ENCODE measurements at places on chromosomes 5 and 9.

- ATAC-seq, result no peak
Measured at GRCh38 chr5:159951387-159951786, 35.1 kb downstream of the ADRA1B start.

- ATAC-seq, result no peak
Measured at GRCh38 chr9:130689937-130690700, 3.5 kb upstream of the EXOSC2 start.

- no peak for ATAC-seq
Measured at GRCh38 chr9:137116027-137116507, 1.5 kb upstream of the DPP7 start.

DNA sequence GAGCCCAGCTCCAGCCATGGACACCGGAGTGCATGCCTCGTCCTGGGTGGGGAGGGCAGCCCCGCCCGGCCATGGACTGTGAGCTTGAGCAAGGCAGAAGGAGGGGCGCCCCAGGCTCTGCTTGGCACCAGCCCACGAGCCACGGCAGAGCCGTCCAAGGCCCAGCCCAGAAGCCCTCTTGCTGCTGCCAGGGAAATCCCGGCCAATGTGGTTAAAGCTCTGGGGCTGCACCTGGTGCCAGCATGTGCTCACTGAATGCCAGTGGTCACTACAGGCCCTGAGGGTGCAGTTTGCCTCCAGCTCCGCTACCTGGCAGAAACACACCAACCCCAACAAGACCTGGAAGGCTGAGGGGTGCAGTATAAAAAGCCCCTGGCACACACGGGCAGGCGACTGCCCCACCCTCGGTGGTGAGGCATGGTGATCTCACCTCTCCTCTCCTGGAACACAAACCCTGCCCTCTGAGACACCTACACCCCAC is 11.8 kb downstream of the BRD3 start:
- no peak for ATAC-seq

GRCh38 chr9:113137196-113138168 is 13.3 kb upstream of the SLC31A2 start:
- no peak for ATAC-seq

DNA sequence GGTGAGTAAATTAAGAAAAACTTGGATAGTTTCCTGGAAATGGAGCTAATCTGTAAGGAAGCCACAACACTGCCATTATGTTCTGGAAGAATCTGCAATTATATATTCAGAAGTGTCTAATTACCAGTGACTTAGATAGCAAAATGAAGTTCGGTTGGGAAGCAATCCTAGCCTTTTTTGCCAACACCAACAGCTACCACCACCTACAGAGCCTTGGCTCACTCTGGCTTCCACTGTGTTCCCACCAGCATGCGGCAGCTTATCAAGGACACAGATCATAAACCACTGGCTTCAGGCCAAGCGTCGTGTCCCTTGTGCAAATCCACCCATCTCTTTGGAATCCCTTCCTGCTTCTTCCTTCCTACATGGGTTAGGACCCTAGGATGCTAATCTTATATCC is 118.0 kb upstream of the PCA3 start:
- ATAC-seq, result no peak

- ATAC-seq, result peak; percentile 12
Measured at GRCh38 chr5:38845526-38846378, at the start of gene OSMR. Gene OSMR (plus strand): TSS chr5:38846012. CDS start chr5:38869045, 23,033 bp downstream.

GRCh38 chr5:97078958-97079743 is 63.3 kb downstream of the LIX1 start:
- ATAC-seq, result peak; percentile 51

DNA sequence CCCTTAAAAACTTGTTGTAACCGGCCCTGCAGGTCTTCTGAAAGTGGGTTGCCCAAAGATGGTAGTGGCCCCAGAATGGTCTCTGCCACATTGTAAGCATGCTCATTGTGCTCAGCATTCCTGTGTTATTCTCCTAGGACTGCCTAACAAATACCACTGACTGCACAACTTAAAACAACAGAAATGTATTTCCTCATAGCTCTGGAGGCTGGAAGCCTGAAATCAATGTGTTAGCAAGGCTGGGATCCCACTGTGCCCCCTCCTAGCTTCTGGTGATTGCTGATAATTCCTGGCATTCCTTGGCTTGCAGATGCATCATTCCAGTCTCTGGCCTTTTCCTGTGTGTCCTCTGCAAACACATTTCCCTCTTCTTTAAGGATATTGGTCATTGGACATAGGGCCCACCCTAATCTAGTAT is 3.4 kb upstream of the GCNT4 start:
- ATAC-seq, result no peak

- ATAC-seq, result no peak
Measured at GRCh38 chr5:139822553-139823425, 27.2 kb downstream of the PSD2 start.

- ATAC-seq, result no peak
Measured at GRCh38 chr5:14374100-14374499, 207.5 kb upstream of the OTULINL start.

DNA sequence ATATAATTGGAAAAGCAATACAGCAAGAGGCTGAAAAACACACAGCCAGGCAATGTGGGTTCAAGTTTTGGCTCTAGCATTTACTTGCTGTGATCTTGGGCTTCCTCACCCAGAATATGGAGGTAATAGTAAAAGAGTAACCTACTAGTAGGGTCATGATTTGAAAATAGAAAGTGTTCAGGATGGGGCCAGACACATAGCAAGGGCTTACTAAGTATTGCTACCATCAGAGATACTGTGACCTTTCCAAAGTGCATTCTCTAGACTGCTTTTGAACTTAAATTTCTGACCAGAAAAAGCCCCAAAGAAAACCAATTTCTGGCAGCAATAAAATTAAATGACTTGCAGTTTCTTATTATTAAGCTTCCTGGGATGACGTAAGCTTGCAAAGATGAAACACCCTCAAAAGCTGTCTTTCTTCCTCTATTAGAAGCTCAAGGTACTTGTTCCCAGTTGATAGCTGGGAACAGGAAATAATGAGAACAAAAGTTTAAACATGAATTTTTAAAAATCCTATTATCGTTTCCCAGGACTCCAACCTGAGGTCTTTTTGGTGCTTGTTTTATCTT is 20.3 kb downstream of the SLC45A2 start:
- ATAC-seq, result no peak

DNA sequence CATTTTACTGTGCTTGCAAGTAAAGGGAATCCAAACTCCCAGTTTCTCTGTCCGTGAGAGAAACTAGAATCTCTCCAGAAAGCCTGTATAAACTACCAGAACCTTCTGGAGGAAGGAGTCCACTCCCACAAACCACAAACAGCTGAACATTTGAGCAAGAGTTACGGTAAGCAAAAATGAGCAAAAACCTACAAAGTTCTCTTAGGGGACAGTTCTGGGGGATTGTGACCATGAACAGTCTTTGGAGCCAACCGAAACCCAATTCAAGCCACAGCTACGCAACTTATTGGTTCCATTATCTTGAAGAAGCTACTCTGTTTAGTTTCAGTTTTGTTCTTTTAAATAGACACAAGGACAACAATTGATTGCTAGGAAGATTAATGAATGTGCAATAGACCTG is 330.6 kb downstream of the ASTN2 start:
- ATAC-seq, result no peak

DNA sequence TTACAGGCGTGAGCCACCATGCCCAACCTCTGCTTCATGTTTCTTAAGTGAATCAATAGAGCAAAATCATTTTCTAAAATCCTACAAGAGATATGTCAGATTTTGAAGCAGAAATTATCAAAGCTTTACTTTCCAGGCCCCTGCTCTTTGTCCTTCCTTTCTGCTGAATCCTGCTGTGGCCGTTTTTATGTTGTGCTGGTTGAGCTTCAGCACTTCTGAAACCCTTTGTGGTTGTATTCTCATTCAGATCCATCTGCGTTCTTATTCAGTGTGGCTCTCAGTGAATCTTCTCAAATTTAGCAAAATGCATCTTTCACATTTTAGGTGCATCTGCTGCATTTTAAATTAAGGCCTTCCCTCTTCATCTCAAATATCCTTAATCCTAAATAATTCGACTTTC is 26.0 kb downstream of the JMY start:
- ATAC-seq, result no peak

DNA sequence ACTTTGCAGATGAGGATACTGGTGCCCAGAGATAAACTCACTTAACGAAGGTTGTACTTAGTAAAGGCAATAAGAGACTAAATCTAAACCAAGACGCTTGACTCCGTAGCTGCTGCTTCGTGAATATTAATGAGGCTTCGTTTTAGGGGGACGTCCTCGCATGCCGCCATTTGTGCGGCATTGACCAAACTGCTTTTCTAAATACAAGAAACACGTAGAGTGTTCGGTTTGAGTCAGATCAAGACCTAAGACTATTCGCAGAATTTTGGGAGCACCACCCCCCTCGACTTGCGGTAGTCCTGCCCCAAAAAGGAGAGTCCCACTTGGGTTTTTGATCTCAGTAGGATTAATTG is 1.1 kb downstream of the NPM1 start:
- ATAC-seq, result no peak

DNA sequence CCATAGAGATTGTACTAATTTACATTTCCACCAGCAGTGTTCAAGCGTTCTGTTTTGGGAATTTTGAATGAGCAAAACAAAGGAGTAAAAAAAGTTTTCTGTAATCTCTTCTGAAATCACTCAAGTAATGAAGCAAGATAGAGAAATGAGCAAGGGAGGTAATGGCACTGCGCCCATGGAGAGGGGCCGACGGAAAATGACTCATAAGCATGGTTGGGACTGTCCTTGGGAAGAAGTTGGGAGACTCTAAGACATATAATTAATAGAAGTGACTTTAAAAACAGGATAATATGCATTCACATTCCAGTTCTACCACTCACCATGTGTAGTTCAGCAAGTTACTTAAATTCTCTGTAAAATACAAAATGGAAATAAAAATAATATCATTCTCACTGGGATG is 62.5 kb upstream of the C5orf46 start:
- no peak for ATAC-seq

DNA sequence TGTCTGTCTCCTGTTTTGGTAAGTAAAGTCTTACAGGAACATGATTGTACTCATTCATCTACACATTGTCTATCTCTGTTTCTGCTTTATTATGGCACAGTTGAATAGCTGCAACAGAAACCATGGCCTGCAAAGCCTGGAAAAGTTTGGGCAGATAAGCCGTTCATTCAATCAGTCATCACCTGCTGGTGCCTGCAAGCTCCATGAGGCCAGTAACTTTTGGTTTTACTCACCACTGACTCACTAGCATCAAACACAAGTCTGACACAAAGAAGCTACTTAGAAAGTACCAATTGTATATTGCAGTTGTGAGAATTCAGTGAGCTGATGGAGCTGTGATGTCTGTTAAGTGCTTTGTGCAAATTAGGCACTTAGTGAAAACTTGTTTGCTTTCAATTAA is 373.6 kb upstream of the SGCD start:
- ATAC-seq, result no peak

DNA sequence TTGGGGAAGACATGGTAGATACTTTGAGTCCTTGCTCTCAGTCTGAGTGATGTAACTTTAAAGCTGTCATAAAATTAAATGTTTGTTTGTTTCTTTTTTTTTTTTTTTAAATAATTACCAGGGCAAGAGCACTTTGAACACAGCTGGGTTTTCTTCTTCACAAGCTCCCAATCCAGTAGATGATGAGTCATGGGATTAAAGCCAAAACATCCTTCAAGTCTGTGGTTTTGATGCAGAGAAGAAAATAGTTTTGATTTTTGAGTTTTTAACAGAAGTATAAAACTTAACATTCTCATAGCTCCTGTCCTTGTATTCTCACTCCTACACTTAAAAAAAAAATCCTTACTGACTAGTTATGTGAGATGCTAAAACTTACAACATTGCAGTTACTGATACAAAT is 34.8 kb upstream of the IL31RA start:
- ATAC-seq, result no peak

DNA sequence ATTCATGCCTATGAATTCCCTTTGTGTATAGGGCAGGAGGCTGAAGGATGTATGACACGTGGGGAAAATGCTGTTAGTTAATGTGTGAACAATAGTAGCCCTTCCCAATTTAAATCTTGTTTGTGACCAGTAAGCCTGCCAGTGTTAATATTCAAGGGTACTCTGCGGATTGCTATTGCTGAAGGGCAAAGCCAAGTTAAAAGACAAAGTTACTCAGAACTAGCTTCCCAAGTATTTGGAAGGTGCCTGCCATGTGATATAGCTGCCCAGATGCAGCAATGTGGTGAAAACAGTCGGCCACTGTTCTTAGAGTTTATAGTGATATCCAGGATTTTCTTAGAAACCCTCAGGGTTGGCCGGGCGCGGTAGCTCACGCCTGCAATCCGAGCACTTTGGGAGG is 34.6 kb downstream of the MARVELD2 start:
- ATAC-seq, result no peak

DNA sequence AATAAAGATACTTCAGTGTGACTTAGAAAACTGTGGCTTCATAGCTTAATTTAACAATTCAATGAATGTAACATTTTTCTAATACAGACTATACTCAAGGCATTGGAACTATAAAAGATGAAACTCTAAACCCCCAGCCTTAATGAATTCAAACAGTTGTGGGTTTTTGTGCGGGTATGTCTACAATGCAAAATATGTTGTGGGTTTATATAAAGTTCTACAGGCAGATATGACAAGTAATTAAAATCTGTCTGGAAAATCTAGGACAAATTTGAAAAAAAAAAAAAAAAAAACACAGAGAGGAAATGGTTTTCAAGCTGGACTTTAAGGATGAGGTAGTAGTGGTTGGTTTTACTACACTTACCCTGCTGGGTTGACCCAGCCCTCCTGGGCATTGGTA is 467.5 kb upstream of the TLE4 start:
- ATAC-seq, result no peak

- no peak for ATAC-seq
Measured at GRCh38 chr5:170145462-170145861, 39.8 kb downstream of the FOXI1 start.

DNA sequence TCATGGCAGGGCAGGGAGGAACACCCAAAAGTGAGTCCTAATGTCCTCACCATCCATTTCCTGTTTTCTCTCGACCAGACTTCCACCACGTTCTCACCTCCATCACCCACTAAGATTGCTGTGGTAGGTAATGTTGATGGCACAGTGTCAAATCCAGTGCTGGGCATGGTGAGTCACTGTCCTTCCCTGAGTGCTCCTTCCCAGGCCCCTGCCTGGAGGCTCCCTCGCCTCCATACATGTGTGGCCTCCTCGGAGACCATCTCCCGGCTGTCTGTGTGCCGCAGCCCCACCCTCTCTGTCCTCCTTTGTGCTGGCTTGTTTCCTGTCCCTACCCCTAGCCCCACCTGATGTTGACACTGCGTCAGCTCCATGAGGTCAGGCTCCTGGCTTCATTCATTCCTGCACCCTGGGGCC is 177.5 kb downstream of the SYK start:
- peak; percentile 24 for ATAC-seq

DNA sequence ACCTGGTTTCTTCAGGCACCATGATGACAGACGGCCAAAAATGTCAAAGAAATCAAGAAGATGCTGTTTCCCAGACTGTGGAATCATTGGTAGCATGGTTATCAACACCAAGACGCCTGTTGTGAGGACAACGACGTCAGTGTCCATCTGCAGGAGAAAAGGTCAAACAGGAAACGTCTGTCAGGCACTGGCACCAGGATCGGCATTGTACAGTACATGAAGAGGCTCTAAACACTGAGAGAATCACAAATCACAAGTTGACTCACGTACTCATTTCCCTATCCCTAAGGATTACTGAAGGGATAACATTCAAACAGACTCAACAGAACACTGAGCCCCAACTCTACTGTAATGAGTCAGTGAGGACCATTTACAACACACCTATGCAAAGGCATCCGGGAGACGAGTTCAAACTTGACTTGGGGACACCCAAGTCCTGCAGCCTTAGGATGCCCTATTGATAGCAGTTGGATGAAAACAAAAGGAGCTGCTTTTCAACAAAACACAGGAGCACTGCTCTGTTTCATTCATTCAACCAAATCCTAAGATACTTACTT is 21.0 kb downstream of the TSC1 start:
- ATAC-seq, result no peak

GRCh38 chr5:1525624-1526189 is 1.9 kb upstream of the LPCAT1 start:
- peak; percentile 2 for ATAC-seq

All from stimulated activated memory B cell treated with anti-CD40 and anti-IgM and Interleukin-4, amounts not matched to agents 10 μg/mL and 1 μg/mL and 100 μg/mL, for 72 hours (primary cell).